Activated naive CD4-positive, alpha-beta T cell treated with anti-CD3 and anti-CD28 coated beads for 36 hours (primary cell): ENCODE measurements at places on chromosomes 3 and 15. TPM values are rescaled to one million over a fixed set of nuclear protein-coding genes. Genes with fewer than 3 reads are reported as not detected.

MOBP gene
- not detected for total RNA-seq

QTRT2 gene
- total RNA-seq, result 27.8 TPM

C3orf85 gene
- total RNA-seq, result not detected

DNA sequence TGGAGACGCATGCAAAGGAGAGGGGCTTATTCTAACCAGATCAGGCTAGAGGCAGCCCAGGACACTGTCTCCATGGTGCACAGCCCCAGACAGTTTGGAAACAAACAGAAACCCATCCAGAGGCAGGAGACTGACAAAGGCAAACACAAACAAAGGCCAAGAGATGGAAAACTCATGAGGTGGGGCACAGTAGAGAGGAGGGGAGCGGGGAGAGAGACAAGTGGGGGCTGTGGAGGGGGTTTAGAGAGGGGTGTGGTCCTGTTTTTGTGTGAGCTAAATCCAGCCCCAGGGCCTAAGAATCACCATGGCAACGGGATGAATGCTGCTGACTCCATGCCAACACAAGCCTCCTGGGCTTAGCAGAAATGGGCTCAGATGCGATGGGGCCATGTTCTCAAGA lies 32.3 kb downstream of the PARP16 start:
- DNase-seq, result no peak

GRCh38 chr15:58393241-58393662 lies 38.5 kb upstream of the LIPC start:
- DNase-seq, result no peak

IL17RC gene
- 0.44 TPM for total RNA-seq

NLGN1 gene
- not detected for total RNA-seq

ITIH4 gene
- 1.6 TPM for total RNA-seq

GRCh38 chr3:5304789-5305683 lies 117.5 kb downstream of the EDEM1 start:
- DNase-seq, result peak; percentile 70

DNA sequence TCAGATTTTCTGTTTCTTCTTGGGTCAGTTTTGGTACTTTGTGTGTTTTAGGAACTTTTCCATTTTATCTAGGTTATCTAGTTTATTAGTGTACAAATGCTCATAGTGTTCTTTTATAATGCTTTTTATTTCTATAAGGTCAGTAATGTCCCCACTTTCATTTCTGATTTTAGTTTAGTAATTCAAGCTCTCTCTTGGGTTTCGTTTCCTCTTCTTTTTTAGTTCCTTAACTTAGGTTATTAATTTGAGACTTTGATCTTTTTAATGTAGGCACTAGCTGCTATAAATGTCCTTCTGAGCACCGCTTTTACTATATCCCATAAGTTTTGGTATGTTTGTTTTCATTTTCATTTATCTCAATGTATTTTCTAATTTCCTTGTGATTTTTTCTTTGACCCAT lies 27.0 kb upstream of the CD200R1L start:
- DNase-seq, result no peak

GRCh38 chr3:108381529-108382140 lies 85.3 kb downstream of the HHLA2 start:
- no peak for DNase-seq

DNA sequence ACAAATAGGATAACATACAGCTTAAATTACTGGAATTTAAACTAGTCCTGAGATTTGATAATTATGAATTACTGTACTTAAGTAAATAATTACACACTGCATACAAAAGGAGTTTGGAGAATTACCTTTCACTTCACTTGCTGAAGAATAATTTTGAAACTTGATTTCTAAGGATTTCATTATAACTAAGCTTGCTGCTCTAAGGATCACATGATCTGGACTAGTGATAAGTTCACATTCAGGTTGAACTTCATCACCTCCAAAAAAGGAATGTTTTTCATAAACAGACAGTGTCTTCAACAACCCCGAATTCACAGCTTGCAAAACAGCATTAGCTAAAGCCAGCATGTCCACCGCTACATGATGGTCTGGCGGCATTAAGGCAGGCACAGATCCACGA lies 28.5 kb downstream of the LINS1 start:
- DNase-seq, result no peak

DNA sequence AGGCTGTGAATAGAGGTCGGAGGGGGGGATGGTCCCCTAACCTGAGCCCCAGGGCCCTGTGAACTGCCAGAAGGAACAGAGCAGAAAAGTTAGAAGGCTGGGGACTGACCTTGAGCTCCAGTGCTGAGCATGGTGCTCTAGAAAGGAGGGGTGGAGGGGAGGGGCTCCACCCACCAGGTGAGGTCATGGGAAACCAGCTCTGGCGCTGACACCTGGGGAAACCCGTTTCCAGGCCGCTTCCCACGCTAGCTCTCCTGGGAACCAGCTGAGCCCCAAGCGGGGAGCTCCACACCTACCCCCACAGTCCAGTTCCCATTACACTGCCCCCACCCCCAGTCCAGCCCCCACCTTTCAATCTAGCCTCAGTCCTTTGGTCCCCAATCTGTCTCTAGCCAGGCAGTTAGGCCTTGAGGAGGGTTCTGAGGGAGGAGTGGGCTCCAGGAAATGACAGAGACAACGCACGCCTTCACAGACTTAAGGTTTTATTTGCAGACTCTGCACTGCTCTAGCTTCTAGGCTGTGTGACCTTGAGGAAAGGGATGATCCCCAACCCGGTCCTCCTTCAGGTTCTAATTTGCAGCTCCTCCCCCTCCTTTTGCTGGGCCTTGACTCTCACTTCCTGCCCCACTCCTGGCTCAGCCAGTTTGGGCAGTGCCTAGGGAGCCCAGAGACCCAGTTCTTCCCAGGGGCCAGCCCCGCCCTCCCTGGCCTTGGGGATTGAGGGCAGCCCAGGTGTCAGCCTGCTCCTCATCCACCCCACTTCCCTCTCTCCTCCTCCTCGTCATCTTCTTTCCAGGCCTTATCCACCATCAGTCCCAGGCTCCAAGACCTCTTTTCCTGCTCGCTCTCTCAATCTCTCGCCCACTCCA lies 2.1 kb downstream of the RHOV start:
- DNase-seq, result peak; percentile 41

GRCh38 chr3:155449613-155450267 lies 156.3 kb upstream of the STRIT1 start:
- DNase-seq, result no peak

FBXW12 gene
- not detected for total RNA-seq

- DNase-seq, result no peak
Measured at GRCh38 chr3:81186412-81186811, 575.0 kb downstream of the GBE1 start.

GRCh38 chr15:47506329-47507100 lies 210.8 kb upstream of the SEMA6D start:
- DNase-seq, result no peak

- no peak for DNase-seq
Measured at GRCh38 chr15:45919806-45920205, 285.0 kb downstream of the SQOR start.

GRCh38 chr3:167776066-167776685 lies 40.7 kb downstream of the SERPINI1 start:
- no peak for DNase-seq

DNA sequence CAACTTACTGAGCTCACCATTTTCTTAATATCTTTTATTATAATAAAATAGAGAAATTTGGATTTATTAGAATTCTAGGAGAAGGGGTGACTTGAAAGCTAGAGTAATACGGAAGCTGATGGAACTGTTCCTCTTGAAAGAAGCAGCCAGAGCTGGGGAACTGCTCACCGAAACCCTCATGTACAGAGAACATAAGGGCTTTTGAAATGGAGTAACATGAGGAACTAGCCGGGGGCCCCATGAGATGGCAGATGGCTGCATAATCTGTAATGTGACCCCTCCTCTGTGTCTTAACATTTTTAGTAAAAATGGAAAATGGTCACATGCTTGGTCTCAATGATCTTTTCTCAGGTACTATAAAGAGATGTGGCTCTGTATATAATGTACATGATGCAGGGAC lies 15.7 kb upstream of the DYNC1LI1 start:
- DNase-seq, result no peak

ROPN1 gene
- total RNA-seq, result not detected

DNA sequence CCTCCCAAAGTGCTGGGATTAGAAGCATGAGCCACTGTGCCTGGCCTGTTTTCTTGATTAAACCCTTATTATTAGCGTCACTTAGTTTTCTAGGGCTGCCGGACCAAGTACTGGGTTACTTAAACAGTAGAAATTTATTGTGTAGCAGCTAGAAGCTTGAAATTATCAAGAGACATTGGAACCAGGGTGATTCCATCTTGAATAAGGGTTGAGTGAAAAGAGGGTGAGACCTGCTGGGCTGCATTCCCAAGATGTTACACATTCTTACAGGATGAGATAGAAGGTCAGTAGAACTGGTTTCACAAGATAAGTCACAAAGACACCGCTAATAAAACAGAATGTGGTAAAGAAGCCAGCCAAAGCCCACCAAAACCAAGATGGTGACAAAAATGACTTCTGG lies 18.6 kb upstream of the FSTL1 start:
- no peak for DNase-seq

EIF4E3 gene
- total RNA-seq, result 26.2 TPM

DNA sequence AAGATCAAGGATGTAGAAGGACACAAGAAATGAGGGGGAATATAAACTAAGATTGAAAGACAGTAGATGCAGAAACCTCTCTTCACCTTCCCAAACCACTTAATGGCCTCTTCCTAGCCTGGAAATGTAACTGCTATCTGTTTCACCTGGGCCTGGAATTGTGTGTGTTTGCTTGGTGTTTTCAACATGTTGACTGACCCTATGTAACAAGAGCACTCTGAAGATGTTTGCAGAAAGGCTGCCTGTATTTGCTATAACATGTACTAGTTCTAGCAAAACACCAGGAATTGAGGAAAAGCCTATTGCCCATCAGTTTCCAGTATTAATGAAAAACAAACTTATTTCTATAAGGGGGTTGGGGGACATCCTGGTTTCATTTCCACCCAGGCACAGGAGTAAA lies 248.3 kb downstream of the WDR72 start:
- DNase-seq, result no peak

GRCh38 chr3:167780214-167780883 lies 44.8 kb downstream of the SERPINI1 start:
- DNase-seq, result no peak

PLA2G4D gene
- not detected for total RNA-seq

DNA sequence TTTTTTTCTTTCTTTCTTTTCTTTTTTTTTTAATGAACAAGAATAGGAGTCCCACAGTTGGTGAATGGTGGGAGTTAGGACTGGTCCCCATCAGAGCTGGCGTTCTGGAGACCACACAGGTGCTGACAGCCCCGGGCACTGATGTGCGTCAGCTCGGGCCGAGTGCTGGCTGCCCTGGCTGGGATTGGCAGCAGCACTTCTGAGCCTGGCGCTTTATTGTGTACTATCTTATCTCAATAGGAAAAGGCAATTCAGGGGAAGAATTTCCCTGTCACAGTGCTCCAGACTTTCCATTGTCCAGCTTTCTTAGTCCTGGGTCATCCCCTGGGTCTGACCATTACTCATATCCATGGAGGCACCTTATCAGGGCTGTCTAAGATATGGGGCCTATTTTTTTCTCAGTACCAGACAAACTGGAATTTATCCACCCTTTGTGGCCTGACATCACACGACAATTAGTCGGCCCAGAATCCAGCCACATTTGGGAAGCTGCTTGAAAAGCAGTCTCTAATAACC lies 54.1 kb downstream of the TMEM44 start:
- DNase-seq, result no peak

SNX4 gene
- total RNA-seq, result 27.8 TPM

GRCh38 chr3:189673535-189673934 lies 42.3 kb downstream of the TP63 start:
- no peak for DNase-seq
